SJSA1 (cell line): ENCODE measurements at places on chromosomes 7 and 10. TPM values are rescaled to one million over a fixed set of nuclear protein-coding genes. Genes with fewer than 3 reads are reported as not detected.
A peak's percentile ranks its signal among the peaks of the same experiment; 100 is the strongest.

The OPN1SW gene
- total RNA-seq = not detected in 2 replicates

DNA sequence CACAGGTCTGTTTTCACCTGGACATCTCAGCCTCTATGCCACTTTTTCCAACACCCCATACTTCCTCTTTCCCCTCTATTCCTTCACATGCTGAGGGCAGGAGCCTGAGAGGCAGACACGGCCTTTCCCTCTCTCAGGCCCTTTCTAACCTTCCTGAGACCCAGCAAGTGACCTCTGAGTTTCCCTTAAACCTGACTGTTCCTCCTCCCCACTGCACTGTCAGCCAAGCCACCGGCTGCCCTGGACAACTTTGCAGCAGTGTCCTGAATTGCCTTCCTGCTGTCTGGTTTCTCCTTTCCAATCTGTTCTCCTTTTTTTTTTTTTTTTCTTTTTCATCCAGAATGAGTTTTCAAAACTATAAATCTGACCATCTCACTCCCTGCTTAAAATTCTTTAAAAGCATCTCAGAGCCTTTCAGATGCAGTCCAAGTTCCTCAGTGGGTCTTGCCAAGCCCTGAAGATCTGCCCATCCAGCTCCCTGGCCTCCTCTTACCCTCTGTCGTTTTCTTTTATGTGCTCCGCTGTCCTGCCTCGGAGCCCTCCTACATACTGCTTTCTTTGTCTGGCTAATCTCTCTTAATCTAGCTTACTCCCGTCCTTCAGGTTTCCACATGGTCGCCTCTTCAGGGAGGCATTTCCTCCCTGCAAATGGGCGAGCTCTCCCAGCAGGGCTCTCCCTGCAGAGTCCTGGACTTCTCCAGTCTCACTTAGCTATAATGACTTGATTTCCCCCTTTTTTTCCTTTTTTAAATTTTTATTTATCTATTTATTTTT is 30.5 kb downstream of the SLC13A4 start:
- no peak for DNase-seq

DNA sequence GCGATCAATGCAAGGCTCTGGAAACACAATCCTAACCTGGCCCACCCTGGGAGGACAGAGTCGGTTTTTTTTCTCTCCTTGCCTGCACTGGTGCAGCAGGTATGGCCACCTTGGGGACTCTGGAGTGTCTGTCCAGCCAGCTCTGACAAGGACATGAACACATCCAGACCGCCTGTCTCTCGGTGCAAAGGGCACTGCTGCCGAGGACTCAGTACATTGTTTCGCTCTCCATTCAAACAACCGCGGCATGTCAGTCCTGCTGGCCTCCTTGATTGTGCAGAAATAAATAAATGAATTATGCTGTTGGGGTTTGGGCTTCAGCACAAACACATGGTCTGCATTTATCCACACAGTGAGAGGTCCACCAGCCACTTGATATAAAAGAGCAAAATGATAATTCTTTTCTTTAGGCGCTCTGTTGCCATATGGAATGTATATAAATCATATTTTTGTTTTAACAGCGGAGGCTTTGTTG is 565.2 kb downstream of the KCNMA1 start:
- DNase-seq = no peak

- no peak for DNase-seq
Measured at GRCh38 chr10:110163192-110163773, 44.1 kb upstream of the MXI1 start.

- DNase-seq = no peak
Measured at GRCh38 chr10:85043207-85043606, 714.8 kb downstream of the CCSER2 start.

- peak; percentile 13 for DNase-seq
Measured at GRCh38 chr7:3089493-3089892, 45.8 kb upstream of the CARD11 start.

- no peak for DNase-seq
Measured at GRCh38 chr10:78936412-78937342, 132.1 kb upstream of the ZMIZ1 start.

- DNase-seq = no peak
Measured at GRCh38 chr10:76736815-76737618, 900.6 kb downstream of the KCNMA1 start.

The PDE6C gene
- total RNA-seq = not detected in 2 replicates

DNA sequence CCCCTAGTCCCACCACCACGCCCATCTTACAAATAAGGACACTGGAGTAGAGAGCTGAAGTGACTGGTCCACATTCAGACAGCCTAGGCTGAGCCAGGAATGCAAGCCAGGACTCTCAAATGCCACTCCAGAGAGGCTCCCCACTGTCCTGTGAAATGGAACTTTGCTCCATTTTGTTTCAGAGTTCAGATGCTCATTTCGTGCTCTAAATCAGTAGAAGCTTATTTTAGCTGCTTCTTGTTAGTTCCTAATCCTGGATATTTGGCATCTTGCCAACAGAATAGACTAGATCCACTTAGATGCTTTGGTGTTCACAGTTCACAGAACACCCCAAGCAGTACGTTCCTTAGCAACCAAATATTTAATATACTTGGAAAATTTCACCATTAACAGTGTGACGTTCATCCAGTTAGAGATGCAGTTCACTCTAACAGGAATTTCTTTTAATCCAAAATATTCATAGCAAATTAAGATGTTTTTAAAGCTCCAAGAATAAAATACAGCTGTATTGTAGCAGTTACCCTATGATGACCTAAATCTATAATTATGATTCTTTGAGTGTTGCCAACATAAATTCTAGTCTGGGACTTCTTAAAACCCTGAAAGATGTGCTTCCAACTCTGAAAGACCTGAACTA is 7.3 kb downstream of the MMP21 start:
- no peak for DNase-seq

The PRLHR gene
- not detected in 2 replicates for total RNA-seq

- DNase-seq = no peak
Measured at GRCh38 chr10:62087329-62087728, 181.3 kb downstream of the RTKN2 start.

GRCh38 chr7:108384716-108385483 is 71.3 kb downstream of the NRCAM start:
- no peak for DNase-seq
